Activated CD8-positive, alpha-beta memory T cell treated with anti-CD3 and anti-CD28 coated beads for 1 hour (primary cell): ENCODE measurements at places on chromosomes 5 and 9.

DNA sequence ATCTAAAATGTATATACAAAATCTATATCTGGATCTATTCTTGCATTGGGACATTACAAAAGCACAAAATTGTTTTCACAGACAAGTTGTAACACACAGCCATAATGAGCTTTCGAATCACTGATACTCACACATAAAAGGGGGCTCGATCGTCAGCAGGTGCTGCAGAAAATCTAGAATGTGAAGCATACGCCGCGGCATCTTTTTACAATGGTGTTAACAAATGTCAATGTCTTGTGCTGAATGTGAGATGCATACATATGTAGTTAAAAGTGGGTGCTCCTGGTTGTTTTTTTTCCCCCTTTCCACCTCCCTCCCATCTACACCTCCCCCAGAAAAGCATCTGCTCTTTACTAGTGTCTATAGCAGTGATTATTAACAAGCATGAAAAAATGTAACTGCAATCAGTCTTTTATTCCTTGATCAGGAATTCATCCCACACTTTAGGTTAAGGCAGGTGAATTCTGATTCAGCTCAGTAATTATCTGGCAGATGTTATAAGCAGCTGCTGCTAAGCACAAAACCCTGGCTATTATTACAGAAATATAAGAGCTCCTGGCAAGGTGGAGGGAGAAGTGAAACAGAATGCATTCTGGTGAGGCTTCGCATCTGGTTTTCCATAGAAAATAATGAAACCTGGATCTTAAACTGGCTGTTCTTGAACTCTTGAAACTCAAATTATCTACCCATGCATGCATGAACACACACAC is 114.1 kb downstream of the MPDZ start:
- DNase-seq = no peak

GRCh38 chr5:135881244-135881643 is 14.4 kb downstream of the IL9 start:
- DNase-seq = no peak

DNA sequence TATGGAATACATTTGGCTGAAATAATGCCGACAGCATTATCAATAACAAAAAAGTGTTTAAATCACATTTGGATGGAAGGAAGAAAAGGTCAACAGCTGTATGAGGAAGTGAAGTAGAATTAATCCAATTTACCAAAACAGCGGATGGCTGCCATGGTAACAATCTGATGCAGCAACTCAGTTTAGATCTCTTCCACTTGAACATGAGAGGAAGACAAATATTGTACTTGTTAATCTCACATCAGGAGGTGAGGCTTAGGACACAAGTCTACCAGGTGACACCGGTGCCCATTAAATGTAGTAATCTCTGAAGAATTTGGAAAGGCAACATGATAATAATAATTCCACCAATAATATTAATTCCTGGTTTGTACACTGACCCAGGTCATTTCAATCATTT is 2.4 kb downstream of the RASEF start:
- no peak for DNase-seq

GRCh38 chr5:118439831-118440230 is 548.5 kb downstream of the DTWD2 start:
- no peak for DNase-seq

- no peak for DNase-seq
Measured at GRCh38 chr9:121383715-121384114, 13.7 kb upstream of the STOM start.

DNA sequence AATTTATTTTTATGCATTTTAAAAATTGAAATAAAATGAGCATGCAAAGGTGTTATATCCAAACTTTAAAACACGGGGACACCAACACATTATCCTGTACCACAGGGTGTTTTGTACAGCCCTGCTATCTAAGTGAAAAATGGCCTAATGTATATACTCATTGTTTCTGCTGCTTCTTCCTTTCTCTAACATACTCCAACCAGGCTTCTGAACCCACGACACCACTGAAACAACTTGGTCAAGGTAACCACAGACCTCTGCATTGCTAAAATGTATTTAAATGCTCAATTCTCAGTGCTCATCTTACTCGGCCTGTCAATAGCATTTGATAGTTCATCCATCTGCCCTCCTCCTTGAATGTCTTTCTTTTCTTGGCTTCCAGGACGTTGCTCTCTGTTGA is 48.3 kb downstream of the DENND1A start:
- no peak for DNase-seq

- no peak for DNase-seq
Measured at GRCh38 chr9:11194246-11194645, 581.4 kb upstream of the PTPRD start.

- DNase-seq = no peak
Measured at GRCh38 chr9:98146101-98146991, 27.3 kb upstream of the TRIM14 start.

- no peak for DNase-seq
Measured at GRCh38 chr5:68182094-68182493, 33.5 kb upstream of the PIK3R1 start.

- DNase-seq = no peak
Measured at GRCh38 chr5:175656966-175657365, 905 bp upstream of the HRH2 start.

DNA sequence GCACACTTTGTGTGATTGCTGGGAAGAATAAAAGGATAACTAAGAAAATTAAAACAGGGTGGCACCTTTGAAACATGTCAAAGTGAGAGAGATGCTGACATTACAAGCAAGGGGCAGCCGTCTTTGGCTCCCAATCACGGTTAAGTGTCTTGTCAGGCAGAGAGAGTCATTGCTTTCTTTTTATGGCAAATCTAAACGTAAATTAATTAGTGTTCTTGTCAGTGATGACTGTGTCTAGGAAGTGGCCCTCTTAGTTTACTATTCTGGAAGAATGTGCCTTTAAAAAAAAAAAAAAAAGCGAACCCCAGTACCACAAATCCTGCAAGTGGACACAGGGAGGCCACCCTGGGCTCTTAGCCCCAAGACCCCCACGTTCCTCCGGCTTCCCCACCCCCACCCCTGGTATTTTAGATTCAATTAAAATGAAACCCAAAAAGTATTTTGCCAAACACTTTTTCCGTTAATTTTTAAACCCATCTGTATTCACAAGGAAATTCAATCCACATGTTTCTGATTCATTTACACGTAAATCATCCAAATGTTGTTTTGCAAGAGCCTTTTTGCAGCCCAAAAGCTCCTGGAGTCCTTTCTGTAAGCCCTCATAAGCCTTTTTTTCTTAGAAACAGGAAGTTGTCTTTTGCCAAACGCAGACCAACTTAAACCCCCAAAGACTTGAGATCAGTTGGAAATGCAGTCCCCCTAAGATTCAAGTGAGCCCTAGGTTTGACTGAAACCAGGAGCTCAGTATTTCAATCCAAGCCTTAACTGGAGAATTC is 399.3 kb downstream of the EBF1 start:
- DNase-seq = no peak

DNA sequence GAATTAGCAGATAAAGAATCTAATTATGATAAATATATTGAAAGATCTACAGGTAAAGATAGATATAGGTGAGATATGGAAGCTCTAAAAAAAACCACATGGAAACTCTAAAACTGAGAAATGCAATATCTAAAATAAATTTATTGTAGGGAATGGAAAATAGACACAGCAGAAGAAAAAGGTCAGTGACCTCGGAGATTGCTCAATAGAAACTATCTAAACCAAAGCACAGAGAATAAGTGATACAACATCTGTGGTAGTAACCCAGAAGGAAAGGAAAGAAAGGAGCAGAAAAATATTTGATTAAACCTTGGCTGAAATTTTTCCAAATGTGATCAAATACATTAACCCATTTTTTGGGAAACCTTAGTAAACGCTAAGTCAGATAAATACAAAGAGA is 43.1 kb upstream of the GLIPR2 start:
- no peak for DNase-seq

- DNase-seq = no peak
Measured at GRCh38 chr9:135766251-135766650, 64.3 kb downstream of the KCNT1 start.

DNA sequence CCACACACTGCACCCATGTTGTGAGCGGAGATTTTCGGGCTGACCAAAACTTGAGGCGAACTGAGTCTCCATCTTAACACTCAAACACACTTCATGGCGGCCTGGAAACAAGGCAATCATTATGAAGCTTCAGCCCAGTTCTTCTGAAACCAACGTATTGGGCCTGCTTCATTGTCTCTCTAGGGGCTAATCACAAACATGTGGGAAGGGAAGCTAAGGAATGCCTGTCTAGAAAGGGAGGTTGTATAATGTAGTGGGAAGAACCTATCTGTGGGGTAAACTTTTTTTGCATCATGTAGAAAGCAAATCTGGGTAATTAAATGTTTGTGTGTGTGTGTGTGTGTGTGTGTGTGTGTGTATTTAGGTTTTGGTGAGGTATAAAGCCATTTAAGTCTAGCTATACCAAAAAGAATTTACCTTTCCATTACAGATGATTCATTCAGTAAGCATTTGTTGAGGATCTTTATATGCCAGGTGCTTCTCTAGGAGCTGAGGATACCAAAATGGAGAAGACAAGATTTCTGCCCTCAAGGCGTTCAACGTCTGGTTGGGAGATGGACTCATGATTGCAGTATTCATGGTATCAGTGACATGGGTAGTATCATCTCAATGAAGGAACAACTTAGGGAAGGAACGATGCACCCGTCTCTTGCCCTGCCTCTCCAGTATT is 29.4 kb downstream of the SLC1A3 start:
- no peak for DNase-seq

GRCh38 chr9:134972140-134972539 is 54.4 kb upstream of the FCN1 start:
- DNase-seq = no peak

DNA sequence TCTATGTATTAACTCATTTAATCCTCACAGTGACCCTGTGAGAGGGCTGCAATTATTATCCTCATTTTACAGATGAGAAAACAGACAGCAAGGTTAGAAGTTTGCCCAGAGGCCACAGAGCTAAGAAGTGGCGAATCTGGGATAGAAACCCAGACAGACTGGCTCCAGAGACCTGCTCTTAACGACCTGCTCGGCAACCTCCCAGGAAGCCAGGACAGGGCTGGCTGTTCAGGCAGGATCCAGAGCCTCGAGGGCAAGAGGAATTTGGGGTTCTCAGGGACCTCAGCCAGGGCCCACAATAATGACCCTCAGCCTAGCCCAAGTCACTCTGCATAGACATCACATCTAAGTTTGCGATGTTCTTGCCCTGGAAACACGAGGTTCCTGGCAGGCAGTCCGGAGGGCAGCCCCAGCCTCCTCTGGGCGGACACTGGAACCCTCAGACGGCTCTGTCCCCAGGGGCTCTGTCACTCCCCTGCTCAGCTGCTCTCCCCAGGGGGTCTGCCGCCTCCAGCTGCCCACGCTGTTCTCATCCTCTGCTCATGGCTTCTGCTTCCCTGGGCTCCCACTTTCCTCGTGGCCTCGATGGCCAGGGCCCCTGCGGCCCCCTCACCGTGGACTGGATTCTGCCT is 138.5 kb upstream of the ERCC6L2 start:
- no peak for DNase-seq

DNA sequence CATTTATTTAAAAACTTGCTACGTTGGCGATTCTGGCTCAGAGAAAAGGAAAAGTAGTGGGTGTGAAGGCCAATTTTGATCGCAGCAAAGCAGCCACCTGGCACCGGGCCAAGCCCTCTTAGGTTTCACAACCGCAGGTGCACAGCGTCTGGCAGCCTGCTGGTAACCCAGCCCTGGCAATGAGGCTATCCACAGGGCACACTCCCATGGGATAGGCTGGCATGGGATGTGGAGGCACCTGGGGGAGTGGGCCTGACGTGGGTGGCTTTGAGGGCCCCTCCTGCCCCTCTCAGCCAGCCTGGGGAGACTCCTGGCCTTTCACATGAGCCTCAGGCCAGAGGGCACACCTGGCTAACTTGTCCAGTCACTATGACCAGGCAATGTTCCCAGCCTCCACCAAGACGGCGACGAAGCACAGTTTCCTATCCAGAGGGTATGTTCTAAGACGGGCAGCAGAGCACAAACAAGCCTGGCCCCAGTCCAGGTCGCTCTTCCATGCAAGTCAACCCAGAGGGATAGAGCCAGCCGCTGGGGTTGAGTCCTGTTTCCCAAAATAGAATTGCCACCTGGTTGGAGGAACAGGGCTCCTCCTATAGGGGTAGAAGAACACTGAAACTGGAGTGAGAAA is 19.0 kb downstream of the CMBL start:
- DNase-seq = no peak

DNA sequence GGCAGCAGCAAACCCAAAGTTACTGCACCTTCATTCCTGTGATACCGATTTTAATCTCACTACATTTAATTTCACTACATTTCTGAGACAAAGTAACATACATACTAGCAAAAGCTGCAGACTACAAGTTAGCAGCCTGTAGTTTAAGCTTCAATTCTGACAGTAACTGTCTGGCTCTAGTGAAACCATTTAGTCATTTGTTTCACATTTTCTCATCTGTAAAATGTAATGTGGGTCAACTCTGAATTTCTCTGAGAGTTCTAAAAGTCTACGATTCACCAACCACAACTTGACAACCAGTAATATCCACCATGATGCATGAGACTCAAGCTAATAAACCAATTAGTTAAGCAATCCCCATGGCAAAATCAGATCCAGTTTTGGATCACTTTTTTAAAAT is 408.9 kb downstream of the PDE4D start:
- DNase-seq = no peak

DNA sequence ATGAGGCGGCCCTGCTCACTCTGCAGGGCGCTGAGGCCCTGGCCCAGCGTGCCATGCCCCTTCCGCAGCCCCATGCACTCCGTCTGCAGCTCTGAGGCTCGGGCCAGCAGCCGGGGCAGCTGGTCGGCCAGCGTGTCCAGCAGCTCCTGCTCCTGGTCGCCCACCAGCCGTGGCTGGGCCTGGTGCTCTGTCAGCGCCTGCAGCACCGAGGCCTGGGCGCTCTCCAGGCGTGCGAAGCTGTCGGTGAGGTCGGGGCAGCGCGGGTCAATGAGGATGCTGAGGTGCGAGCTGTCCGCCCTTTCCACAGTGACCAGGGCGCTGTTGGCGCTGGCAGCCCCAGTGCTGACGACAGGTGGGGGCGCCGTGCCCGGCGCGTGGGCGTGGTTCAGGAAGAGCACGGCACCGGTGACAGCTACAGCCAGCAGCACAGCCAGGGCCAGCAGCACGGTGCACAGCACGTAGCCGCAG is 9.4 kb downstream of the FIBCD1 start:
- no peak for DNase-seq

GRCh38 chr5:133121611-133122150 is 69.9 kb downstream of the HSPA4 start:
- DNase-seq = no peak

DNA sequence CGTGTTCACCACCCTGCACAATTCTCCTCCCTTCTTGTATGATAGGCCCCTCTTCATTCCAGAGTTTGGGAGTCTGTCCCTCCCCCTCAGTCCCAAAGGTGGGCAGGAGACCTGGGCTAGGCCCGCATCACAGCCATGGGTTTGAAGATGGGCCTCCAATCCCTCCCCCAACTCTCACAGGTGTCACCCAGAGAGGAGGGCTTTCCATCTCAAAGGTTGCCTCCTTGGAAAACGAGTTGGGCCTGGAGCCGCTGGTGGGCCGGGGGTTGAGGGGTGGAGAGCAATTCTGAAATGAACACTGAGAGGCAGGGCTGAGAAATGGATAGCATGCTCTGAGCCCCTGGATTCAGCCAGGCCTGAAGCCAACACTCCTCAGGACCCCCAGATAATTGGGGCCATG is 6.2 kb downstream of the ADAMTS2 start:
- DNase-seq = no peak
